NCI-H1092 treated with DMSO at 0.1 percent for 48 hours (cell line): ENCODE measurements at places on chromosomes 12 and 14.
A peak's percentile ranks its signal among the peaks of the same experiment; 100 is the strongest.

DNA sequence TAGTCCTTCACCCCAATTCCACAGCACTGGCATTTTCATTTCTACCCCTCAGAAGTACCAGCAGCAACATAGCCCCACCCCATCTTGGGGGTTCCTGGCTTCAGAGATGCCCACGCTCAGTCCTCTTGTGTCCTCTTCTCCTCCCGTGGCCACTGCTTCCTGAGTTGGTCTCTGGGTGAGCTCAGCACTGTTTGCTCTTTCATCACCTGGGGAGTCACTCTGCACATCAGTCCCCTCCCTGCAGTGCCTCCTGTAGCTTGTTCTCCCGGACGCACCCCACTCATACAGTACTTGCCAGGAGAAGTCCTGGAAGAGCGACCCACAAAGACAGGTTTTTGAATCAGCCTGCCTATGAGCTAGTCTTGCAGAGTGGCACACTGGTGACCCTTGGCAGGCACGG, 63.8 kb downstream of the GSC start:
- no peak for DNase-seq

DNA sequence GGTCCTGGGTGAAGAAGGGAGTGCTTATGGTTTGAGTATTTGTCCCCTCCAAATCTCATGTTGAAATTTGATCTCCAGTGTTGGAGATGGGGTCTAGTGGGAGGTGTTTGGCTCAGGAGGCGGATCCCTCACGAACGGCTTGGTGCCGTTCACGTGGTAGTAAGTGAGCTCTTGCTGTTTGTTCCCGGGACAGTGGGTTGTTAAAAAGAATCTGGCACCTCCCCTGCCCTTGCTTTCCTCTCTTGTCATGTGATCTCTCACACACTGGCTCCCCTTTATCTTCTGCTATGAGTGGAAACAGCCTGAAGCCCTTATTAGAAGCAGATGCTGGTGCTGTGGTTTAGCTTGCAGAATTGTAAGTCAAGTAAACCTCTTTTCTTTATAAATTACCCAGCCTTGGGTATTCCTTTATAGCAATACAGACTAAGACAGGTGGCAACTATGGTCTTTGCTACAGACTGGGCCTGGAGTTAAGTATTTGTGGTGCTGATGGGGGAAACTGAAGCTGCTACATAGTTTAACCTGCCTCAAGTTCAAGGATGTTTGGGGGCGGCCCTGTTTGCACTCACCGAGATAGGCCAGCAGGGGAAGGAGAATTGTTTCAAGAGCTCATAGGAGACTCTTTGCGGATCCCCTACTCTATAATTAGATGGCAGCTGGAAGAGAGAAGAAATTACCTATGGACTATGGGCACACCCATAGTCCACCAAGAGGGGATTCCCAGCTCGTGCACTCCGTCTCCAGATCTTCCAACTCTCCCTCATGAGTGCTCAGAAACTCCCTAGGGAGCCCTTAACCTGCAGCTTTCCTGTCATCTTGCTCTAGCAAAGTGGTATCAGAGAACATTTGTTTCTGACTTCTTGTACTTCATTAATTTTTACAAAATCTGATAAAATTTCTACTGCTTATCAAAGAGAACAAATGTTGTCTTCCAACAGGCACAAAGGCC, 164.6 kb downstream of the SLC15A5 start:
- peak; percentile 12 for DNase-seq

- DNase-seq, result no peak
Measured at GRCh38 chr12:9869307-9870161, at the start of gene CLEC2B. TSS of gene CLEC2B (minus strand) at chr12:9869354.

DNA sequence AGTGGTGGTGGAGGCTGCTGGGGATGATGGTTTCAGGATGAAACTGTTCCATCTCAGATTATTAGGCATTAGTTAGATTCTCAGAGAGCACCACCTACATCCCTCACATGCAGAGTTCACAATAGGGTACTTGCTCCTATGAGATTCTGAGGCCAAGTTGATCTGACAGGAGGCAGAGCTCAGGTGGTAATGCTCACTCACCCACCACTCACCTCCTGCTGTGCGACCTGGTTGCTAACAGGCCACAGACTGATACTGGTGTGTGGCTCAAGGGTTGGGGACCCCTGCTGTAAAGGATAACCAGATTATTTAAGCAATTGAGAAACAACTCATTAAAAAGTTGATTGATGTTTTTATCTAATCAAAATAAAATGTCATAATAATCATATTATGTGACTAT, 248.5 kb downstream of the RERGL start:
- DNase-seq, result no peak

GRCh38 chr12:106239951-106240335, 7.9 kb downstream of the CKAP4 start:
- no peak for DNase-seq

- DNase-seq, result no peak
Measured at GRCh38 chr12:19833775-19834501, 394.6 kb downstream of the AEBP2 start.

DNA sequence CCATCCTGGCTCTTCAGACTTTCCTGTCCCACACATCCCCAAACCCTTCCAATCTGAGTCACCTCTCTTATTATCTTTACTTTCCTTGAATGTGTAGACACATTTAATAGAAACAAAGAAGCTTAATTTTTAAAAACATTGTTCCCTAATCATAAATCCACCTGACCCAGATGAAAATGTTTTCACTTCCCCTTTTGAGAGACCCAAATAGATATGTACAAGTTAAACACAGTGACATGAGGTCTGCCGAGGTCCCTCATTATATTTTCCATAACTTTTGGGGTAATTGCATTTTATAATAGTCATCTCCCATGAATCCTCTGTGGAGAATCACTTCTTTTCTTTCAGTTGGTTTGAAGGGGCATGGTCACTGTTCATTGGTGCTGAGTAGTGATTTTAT, 191.1 kb downstream of the GRIN2B start:
- no peak for DNase-seq

DNA sequence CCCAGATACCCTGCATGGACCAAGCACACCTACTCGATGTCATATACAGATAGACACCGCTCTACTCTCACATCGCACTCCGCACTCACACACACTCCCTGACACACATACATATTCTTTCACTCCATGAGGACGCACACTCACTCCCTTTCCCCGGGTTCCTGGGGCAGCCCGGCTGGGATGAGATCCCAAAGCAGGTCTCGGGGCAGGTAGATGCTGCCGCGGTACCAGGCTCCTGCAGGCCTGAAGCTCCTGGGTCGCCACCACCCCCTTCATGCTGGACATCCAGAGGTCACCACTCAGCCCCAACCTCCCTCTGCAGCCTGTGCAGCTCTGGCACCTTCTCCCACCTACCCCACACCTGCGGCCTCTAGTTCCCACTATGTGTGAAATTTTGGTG, 2.3 kb downstream of the C1QL4 start:
- no peak for DNase-seq

GRCh38 chr12:115918763-115919162, 358.7 kb downstream of the MED13L start:
- no peak for DNase-seq

DNA sequence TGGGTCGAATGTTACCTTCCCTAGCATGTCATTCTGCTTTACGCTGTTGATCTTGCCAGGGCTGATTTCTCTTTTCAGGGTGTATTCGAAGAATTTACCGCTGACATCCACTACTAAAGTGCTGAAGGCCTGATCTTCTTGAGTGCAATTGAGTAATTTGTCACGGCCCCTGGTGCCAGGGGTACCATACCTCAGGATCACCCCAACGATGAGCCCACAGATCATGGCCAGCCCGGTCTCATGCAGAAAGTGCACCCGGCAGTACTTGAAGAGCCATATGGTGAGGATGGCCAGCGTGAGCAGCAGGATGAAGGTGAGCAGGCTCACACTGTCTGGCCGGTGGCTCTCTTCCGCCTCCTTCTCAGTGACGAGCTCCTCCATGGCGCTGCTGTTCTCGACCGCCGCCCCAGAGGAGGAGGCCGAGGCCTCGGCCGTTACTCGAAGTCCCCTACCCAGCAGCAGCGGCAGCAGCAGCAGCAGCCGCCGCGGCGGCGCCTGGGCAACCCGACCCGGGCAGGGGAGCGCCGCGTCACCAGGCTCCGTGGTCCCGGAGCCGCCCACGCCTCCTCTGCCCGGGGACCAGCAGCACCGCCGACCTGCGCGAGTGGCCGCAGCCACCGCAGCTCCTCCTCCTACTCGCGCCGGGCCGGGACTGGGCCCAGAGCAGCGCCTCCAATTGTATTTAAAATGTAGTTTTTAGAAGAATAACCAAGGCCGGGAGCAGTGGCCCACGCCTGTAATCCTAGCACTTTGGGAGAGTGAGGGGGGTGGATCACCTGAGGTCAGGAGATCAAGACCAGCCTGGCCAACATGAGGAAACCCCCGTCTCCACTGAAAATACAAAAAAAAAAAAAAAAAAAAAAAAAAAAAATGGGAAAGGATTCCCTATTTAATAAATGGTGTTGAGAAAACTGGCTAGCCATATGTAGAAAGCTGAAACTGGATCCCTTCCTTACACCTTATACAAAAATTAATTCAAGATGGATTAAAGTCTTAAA, 58.5 kb upstream of the TMPO start:
- DNase-seq, result peak; percentile 24

GRCh38 chr12:124854637-124855184, 9.0 kb downstream of the SCARB1 start:
- DNase-seq, result no peak

DNA sequence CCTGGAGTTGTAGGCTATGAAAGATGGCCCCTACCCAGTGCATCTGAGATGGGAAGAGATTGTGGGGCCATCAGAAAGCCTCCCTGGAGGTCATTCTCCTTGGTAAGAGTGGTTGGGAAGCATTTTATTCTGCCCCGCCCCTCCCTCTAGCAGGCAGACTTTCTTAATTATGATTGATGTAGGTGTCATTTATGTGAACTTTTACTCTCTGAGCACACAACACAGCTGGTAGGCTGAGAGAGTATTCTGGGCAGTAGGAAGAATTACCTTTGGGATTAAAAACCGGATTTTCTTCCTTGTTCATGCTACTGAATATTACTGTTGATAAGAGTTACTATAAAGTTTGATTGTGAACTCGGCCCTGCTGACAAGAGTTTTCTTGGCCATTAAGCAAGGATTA, 266.8 kb downstream of the TTC6 start:
- no peak for DNase-seq

DNA sequence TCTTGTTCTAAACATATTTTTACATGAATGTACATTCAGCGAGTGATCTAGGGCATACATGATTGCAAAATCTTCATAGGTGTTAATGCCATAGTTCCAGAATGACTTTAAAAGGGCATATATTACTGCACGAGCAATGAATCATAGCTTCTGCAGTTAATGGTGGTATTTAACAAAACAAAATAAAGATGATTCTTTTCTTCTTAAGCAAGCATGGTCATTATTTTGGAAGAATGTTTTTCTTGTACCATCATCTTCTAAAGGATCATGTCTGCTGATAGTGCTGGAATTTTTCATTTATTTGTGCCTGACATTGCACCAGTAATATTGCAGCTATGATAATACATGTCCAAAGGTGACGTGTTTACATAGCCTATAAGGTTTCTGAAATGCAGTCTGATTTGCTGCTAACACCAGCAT, 388.6 kb downstream of the CCDC91 start:
- DNase-seq, result no peak

GRCh38 chr14:68168460-68169109, 349.0 kb downstream of the RAD51B start:
- DNase-seq, result no peak

DNA sequence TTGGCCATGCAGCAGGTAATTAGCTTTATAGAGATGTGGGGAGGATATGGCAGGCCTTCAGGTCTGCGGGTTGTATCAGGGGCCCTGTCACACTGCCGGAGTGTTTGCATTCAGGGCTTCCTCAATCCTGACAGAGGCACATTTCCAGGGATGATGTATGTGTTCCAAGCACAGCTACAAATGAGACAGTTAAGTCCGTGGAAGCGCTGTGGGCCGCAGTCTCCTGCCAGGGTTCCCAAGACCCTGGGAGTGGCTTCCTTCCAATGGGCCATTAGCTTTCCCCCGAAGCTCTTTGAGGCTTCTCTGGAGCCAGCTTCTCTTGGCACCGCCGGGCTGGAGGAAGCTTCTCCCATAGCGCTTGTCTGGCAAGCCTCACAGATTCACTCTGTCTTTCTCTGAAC, 1524.7 kb upstream of the TMEM132C start:
- DNase-seq, result no peak

DNA sequence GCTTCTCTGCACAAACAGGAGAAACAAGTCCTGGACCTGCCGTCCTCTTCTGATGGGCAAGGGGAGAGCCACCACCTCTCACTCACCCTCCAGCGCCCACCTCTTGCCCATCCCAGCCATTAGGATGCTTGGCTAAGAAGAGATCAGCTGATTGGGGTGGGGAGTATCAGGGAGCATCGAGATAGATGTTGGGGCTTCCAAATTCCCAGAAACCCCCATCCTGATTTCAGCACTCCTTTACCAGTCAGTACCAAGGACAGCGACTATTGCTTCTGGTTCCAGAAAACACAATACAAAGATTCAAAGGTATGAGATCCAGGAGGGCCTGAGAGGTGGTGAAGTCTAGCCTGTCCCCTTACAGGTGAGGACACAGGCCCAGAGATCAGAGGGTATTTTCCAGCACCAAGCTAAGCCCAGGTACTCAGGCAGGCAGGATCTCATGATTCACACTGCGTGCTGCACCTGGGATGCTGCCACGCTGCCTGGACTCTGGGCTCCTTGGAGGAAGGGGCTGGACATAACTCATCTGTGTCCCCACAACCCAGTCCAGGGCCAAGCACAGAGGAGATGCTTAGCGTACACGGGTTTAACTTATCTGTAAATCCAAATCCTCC, 76.6 kb downstream of the TUNAR start:
- no peak for DNase-seq

DNA sequence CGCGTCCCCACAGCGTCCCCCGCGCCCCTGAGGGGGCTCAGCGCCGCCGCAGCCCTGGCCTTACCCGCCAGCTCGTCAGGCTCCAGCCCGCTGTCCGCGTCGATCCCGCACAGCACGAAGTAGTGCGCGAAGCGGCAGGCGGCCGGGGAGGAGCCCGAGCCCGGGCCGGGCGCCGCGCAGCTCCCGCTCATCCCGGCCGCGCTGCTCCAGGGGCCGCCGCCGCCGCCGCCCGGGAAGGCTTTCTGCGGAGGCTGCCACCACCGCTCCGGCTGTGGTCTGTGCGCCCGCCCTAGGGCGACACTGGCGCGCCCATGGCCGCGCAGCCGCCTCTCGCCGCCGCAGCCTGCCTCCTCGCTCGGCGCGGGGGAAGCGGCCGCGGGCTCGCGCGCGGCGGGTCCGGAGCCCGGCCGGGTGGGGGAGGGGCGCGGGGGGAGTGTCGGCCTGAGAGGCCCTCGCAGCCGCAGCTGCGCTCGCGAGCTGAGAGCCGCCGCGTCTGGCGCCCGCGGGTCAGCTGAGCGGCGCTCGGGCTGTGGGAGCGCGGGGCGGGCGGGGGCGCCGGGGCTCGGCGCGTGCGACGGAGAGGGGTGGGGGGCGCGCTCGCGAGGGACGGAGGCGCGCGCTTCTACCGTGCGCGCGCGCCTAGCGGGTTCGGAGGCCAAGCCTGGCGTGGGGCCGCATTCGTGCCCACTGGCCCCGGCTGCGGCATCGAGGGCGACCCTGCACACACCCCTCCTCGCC, at the start of gene DENND5B:
DENND5B (minus strand) TSS at position 495 of the 738 bp plus-strand sequence; CDS start at position 191, 304 bp downstream.
- peak; percentile 64 for DNase-seq
